ENCODE measurements at places on chromosomes 4 and X. TPM values are rescaled to one million over a fixed set of nuclear protein-coding genes. Genes with fewer than 3 reads are reported as not detected.

Gene PGM2
- 24.4 TPM for total RNA-seq

Gene REELD1
- not detected for total RNA-seq

Gene NEXMIF
- total RNA-seq = 0.48 TPM

Gene HERC5
- 23.0 TPM for total RNA-seq

Gene NLRP2B
- total RNA-seq = not detected

Gene GPR173
- 8.1 TPM for total RNA-seq

Gene HMGN5
- 5.0 TPM for total RNA-seq

Gene PCDH7
- total RNA-seq = 40.8 TPM

Gene CPZ
- total RNA-seq = 6.3 TPM

Gene CDX4
- total RNA-seq = not detected

Gene RNF212
- 2.0 TPM for total RNA-seq

Gene USP17L25
- not detected for total RNA-seq

Gene JCHAIN
- not detected for total RNA-seq

Gene HERC3
- 8.5 TPM for total RNA-seq

Gene NHSL2
- total RNA-seq = 14.8 TPM

Gene DRD5
- not detected for total RNA-seq

Gene TLL1
- total RNA-seq = 2.7 TPM

Gene ATP2B3
- total RNA-seq = 0.46 TPM

Gene CLNK
- total RNA-seq = not detected

Gene SPACA5
- not detected for total RNA-seq

Gene ART3
- not detected for total RNA-seq

Gene PAGE1
- not detected for total RNA-seq

Gene GABRG1
- not detected for total RNA-seq

Gene GAGE12E
- total RNA-seq = not detected

Gene ATP8A1
- total RNA-seq = 2.9 TPM

Gene SSX3
- total RNA-seq = not detected

Gene PDE6B
- total RNA-seq = 3.7 TPM

Gene ADH1C
- total RNA-seq = not detected

Gene CCDC110
- 1.2 TPM for total RNA-seq

Gene TMPRSS11B
- 0.27 TPM for total RNA-seq

Gene L1CAM
- 347 TPM for total RNA-seq

Gene TCEAL8
- 68.4 TPM for total RNA-seq

Gene MAGEA12
- total RNA-seq = 0.98 TPM

Gene FAM184B
- total RNA-seq = 0.54 TPM

Gene CSN1S1
- total RNA-seq = not detected

Gene CLDN2
- total RNA-seq = 2.0 TPM

Gene XPNPEP2
- not detected for total RNA-seq

Gene MTM1
- total RNA-seq = 11.0 TPM

Gene AMBN
- total RNA-seq = not detected

Gene EDA
- 1.2 TPM for total RNA-seq

Gene G3BP2
- total RNA-seq = 281 TPM

Gene FAM9C
- total RNA-seq = not detected

Gene USP17L10
- not detected for total RNA-seq

Gene CFAP47
- not detected for total RNA-seq

Gene OPRPN
- total RNA-seq = not detected

Gene VCX2
- total RNA-seq = not detected

Gene MAPK10
- total RNA-seq = 4.6 TPM

Gene SLC4A4
- 3.7 TPM for total RNA-seq

Gene GPRIN3
- total RNA-seq = 2.6 TPM

Gene SUPT20HL1
- not detected for total RNA-seq

Gene GABRE
- 1.8 TPM for total RNA-seq

Gene HPSE
- total RNA-seq = 0.75 TPM

Gene SHISA3
- not detected for total RNA-seq

Gene VCX
- not detected for total RNA-seq

Gene SRPX
- total RNA-seq = 60.1 TPM

Gene SLC25A53
- 5.3 TPM for total RNA-seq

Gene FRMD7
- not detected for total RNA-seq

Gene OCIAD2
- total RNA-seq = 76.1 TPM

All from astrocyte (in vitro differentiated cells and primary cell).